ENCODE measurements at places on chromosomes 13 and 19. TPM values are rescaled to one million over a fixed set of nuclear protein-coding genes. Genes with fewer than 3 reads are reported as not detected.

PTH2 gene
- total RNA-seq = not detected

EPSTI1 gene
- 66.8 TPM for total RNA-seq

ZNF420 gene
- total RNA-seq = 13.7 TPM

MEF2B gene
- total RNA-seq = 0.42 TPM

ACP7 gene
- total RNA-seq = under 0.01 TPM

SHISA7 gene
- 0.05 TPM for total RNA-seq

Measured in thymus (tissue), 14 donors.